T-cell (primary cell): ENCODE measurements at places on chromosomes 12 and 14. TPM values are rescaled to one million over a fixed set of nuclear protein-coding genes. Genes with fewer than 3 reads are reported as not detected.

DNA sequence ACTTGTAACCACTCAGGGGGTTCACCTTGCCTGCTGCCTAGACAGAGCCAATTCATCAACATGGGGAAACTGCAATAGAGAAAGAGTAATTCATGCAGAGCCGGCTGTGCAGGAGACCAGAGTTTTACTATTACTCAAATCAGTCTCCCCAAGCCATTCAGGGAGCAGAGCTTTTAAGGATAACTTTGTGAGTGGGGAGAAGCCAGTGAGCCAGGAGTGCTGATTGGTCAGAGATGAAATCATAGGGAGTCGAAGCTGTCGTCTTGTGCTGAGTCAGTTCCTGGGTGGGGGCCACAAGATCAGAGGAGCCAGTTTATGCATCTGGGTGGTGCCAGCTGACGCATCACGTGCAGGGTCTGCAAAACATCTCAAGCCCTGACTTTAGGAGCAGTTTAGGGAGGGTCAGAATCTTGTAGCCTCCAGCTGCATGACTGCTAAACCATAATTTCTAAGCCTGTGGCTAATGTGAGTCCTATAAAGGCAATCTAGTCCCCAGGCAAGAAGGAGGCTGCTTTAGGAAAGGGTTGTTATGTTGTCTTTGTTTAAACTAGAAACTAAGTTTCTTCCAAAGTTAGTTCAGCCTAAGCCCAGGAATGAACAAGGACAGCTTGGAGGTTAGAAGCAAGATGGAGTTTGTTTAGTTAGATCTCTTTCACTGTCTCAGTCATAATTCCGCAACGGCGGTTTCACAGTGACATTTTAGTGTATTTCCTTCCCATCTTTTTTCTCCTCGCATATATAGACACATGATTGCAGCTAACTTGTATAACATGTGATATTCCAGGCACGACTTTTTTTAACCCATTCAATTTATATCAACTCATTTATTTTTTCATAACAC, 68.9 kb upstream of the NCOR2 start:
- peaks cover 39% of the 10 kb centered on the region for H3K27me3 ChIP-seq
- no peaks in the 10 kb centered on the region for H3K4me1 ChIP-seq
- DNase-seq = peak; percentile 8
- no peak overlapping the region for H3K27ac ChIP-seq

GRCh38 chr14:99565383-99565782, 38.6 kb downstream of the CCDC85C start:
- no peak for DNase-seq
- no peaks in the 10 kb centered on the region for H3K4me1 ChIP-seq
- H3K27ac ChIP-seq = no peak overlapping the region
- no peak overlapping the region for H3K4me3 ChIP-seq

DNA sequence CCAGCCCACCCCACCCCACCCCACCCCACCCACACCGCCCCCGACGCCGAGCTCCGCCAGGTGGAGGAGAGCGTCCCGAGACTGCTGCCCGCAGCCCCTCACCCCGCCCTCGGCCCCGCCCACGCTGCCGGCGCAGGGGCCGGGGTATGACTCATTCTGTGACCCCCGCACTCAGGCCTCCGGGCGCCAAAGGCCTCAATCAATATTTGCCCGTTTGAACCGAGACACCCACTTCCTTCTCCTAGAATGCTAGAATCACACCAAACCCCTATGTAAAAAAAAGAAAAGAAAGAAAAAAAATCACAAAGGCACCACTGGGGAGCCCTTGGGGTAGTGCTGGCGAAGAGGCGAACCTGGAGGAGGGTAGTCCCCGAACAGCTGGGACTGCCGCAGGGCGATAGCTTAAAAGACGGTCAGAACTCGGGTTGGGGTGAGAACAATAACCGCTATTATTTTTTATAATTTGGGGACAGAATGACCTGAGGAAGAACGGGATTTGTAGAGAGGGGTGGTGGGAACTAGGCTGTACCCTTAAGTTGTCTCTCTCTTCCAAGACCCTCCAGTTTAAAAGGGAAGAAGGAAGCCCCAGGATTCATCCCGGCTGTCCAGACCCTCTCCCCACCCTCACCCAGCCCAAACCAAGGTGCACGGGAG, 894 bp downstream of the KRT8 start:
- H3K27ac ChIP-seq = no peak overlapping the region
- no peaks in the 10 kb centered on the region for H3K36me3 ChIP-seq
- DNase-seq = no peak
- peaks cover 10% of the 10 kb centered on the region for H3K4me1 ChIP-seq

SLC7A8 gene
- 8.1 TPM for total RNA-seq

JAG2 gene
- 1.5 TPM for total RNA-seq
